ENCODE measurements at places on chromosomes 2 and 18.
A peak's percentile ranks its signal among the peaks of the same experiment; 100 is the strongest.

DNA sequence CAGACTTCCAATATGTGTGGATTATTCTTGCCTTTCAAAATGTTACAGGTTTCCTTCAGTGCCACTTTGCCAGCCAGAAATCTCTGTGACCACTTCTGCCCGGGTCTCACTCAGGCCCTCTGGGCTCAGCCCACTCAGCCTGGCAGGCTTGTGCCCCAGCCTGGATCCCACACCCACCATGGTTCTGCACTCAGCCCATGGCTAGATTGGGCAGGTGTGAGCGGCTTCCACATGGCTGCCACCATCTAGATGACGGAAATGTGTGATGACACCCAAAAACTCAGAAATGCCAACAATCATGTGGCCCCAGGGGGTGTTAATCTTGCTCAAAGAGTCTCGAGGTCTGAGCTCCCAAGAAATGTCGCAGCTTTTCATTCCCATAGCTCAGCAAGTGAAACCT is 1097.5 kb upstream of the SLC39A10 start:
- DNase-seq, result no peak

DNA sequence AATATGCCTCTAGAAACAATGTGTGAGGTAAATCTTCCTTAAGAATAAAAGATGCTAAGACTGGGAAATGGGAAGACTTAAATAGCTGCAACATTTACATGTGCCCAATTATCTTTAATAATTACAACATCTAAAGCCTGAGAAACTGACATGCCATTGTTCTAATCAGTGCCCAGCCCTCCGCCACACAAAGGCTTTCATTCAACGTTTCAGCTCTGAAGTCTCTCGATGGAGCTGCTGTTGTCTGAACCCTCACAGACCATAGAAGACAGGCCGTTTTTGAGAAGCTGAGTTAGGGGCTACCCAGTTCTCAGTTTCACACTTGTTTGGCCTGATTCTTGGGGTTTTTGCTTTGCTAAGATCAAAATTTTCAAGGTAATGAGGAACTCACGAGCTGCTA is 315.4 kb upstream of the CHST9 start:
- no peak for DNase-seq

DNA sequence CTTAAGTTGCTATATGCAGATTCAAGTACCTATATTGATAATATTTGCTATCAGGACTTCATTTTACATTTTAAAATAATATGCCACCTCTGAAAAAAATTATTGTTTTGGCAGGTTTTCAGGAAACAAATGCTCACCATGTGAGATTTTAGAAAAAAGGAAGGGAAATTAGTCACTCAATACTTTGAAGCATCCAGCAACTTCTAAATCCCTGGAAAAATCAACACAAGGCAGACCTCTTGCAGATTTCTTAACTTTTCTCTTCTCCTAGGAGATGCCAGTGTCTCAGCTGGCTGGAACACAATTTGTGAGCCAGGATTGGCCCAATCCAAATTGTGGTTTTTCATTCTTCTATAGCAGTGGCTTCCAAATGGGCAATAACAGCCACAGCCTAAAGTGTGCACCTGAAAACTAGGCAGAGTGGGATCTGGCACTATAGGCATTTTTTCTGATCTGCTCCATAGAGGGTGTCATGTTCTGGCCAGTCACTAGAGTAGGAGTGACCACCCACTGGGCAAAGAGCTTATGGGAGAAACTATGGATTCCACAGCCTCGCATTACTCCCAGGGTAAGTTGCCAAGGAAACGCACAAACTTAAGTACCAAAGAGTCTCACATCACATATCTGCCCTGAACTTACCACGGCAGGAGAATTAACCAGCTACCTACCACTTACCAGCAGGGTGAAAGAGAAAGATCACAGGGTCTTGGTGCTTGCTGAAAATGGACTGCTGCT is 28.1 kb upstream of the THOC1 start:
- no peak for DNase-seq

DNA sequence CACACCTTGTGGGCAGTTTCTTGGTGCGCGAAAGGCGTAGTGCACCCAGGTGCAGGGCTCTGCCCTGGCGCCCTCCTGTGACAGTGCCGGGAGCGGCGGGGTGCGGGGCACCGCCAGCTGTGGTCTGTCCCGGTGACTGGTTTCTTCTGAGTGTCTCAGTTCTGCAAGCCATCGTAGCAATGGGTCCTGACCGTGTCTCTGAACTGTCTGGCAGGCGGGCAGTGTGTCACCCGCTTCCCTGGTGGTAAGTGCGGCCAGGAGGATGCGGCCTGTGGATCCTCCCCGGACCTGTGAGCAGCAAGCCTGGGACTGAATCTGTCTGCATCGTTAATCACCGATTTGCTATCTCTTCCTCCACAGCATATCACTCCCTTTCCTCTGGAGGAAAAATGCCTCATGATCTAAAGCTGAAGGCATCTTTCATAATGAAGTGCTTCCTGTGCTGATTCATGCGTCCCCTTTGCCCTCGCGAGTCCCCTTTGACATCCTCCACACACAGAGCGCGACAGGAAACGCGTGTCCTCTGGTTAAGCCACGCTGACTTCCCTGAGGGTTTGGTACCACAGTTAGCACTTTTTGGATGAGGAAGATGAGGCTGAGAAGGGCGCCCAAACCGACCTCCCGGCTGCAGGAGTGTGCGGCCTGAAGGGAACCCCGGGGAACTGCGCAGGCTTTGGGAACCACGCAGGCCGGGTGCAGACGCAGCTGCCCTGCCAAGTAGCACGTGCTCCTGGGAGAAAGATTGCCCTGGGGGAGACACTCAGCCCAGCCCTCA is 416.0 kb upstream of the HS6ST1 start:
- peak; percentile 64 for DNase-seq

DNA sequence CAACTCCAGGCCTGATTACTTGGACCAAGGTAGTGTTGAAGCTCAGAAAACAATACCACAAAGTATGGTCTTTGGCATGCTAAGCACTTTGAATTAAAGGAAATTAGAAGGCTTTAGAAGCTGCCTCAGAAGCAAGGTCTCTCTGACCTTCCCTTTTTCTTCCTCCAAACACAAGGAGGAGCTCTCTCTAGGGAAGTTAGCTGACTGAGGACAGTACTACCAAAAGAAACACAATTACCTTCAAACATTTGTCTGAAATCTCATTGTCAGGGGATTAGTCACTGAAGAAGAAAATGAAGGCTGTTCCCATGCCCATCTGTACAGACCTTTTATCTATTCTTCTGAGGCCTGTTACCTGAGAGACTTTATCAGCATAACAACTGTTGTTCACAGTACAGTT is 279.3 kb downstream of the CDH20 start:
- DNase-seq, result no peak

DNA sequence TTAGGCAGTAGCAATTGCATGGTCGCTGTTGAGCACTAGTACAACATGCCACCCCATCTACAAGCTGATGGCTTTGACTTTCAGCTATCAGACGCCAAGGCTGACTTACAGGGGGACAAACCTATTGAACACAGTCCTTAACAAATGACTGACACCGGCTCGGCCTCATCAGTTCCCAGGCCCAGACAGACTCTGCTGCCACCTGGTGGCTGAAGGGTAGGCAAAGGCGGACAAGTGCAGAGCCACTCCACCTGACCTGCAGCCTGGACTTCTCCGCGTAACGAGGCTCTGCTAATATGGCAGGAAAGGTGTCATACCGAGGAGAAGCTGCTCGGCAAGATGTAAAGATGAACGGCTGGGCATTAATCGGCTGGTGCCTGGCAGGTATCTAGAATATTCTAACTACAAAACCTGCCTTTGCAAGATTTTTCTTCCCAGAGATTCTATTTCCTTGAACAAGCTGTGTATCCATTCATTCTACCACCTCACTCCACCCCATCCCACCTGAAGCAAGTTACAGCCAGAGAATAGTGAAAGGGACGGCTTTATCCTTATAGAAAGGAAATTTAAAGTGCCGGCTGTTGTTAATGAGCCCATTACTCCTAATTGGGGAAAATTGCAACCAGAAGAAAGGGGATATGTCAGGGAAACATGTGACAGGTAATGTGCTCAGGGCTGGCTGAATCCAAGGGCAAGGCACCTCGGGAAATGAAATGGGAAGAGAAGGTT is 67.4 kb downstream of the STEAP3 start:
- DNase-seq, result peak; percentile 82

DNA sequence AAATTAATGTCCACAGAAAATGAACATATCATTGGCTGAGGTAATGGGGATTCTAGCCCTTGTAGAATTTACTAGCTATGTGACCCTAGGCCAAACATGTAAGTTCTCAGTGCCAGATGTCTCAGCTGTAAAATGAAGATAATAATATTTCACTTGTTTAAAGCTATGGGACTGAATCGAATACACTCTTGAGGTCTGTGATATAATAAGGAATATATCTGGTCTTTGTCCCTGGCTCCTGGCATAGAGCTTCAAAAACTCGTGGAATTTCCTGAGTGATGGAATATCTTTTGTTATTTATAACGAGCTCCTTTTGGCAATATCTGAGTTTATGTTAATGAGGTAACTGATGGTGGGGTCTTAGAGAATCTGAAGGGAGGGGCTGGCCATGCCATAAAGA is 201.4 kb upstream of the CYP26B1 start:
- DNase-seq, result no peak

DNA sequence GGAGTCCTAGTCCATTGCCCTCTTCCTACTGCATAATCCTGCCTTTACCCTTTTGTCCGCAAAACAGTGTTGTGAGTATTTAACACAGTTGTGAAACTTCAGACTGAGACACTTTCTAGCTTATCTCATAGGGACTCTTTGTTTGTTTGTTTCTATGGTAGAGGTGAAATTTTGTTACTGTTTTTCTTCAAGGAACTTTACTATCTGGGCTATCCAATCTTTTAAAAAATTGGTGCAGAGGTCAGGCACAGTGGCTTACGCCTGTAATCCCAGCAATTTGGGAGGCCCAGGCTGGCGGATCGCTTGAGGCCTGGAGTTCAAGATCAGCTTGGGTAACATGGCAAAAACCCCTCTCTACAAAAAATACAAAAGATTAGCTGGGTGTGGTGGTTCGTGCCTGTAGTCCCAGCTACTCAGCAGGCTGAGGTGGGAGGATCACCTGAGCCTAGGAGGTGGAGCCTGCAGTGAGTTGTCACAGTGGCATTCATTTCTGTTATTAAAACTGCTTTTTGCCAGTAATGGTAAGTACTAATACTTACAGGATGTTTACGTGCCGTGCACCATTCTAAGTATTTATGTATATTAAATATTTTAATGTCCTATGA is 18.8 kb downstream of the GMCL1 start:
- no peak for DNase-seq

GRCh38 chr2:35443087-35443486 is 912.5 kb upstream of the CRIM1 start:
- DNase-seq, result no peak

DNA sequence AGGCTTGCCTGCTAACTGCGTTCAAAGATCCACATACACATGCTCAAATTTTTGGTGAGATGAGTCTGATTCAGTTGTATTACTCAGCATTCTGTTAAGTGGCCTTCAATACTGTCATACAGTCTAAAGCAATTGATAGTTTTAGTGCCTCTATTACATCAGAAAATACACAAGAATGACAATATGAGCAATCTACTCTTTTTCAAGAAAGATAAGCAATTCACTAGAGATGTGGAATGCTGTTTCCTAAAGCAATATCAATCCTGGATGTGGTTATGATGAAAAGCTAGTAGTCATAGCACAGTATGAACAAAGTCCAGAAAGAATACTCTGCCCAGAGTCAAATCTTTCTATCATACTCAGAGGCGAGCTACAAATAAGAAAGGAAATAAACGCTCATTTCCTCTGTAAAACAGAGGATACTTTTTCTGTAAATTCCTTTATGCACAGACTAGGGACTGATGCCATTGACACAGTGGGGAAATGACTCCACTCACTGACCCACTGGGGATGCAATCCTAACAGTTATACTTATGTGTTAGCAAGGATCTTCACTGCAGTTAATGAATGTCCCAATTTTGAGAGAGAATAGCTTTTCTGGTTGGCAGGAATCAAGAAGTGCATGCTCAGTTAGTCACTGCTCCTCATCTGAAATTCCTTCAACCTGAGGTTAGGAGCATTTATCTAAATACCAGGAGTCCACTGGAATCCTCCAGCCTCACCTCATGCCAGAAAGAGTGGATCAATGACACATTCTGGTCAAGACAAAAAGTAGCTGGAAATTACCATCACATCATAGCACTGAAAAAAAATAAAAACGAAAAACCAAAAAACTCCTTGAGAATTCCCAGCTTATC is 83.3 kb downstream of the PDE11A start:
- no peak for DNase-seq
